M059J (cell line): ENCODE measurements at places on chromosomes 11 and 22.

GRCh38 chr11:30683176-30683575, 97.0 kb upstream of the MPPED2 start:
- peak; percentile 3 for DNase-seq

- no peak for DNase-seq
These were observed 4.8 kb downstream of the SLC35C1 start for GRCh38 chr11:45809456-45810395.

GRCh38 chr11:76419896-76420295, 24.9 kb upstream of the EMSY start:
- no peak for DNase-seq

DNA sequence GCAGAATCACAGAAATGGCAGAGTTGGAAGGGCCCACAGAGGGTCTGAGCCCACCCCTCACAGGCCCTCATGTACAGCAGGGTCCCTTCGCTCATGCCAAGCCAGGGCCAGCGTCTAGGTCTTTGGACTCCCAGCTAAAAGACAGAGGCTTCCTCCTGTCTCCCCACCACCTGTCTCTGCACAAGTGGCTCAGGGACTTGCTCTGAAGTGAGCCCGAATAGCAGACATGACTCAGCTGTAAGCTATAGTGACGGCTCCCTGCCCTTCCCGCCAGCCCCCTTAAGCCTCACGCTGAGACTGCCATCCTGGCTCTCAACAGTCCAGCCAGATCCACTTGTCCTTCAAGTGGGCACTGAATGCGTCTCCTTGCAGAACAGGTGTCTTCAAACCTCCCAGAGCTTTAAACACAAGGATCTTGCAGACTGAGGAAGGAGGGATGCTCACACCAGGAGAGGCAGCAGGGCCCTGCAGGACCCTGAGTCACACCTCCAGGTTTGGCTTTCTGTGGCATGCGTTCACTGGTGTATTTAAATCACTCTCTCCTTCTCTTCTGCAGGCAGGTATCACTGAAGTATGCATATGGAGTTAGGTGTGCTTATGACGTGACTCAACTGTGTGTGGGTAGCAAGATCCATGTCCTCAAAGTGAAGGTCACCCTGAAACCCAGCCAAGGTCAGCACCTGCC, 154.9 kb downstream of the CACNA1I start:
- no peak for DNase-seq

DNA sequence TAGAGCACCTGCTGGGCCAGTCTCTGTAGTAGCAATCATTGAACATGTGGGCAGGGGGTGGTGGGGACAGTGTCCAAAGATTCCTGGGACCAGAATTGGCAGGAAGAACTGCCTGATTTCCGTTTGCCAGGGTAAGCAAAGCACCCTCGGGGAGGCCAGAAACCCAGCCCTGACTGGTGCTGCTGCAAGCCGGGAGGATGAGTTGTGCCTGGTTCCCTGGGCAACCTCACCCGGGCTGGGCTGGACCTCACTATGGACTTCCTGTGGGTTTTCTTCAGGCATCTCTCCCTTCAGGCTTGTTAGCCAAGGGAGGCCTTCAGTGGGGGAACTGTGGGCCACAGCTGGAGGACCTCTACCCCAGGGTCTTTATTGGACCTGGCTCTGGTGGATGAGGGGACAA, 8.0 kb upstream of the POU2F3 start:
- DNase-seq = peak; percentile 66
